NCI-H1417 (cell line): ENCODE measurements at places on chromosomes 2 and 18.

- DNase-seq: no peak
Measured at GRCh38 chr2:119490653-119491195, 33.6 kb downstream of the SCTR start.

GRCh38 chr2:238203973-238204683, 633 bp upstream of the ILKAP start:
- DNase-seq: no peak

- DNase-seq: no peak
Measured at GRCh38 chr2:85309699-85310321, 18.0 kb downstream of the TGOLN2 start.

- no peak for DNase-seq
Measured at GRCh38 chr18:2723207-2723606, 67.7 kb downstream of the SMCHD1 start.

GRCh38 chr2:187567126-187567525, 12.9 kb upstream of the TFPI start:
- no peak for DNase-seq

- DNase-seq: no peak
Measured at GRCh38 chr2:48982887-48983435, 171.4 kb downstream of the FSHR start.

DNA sequence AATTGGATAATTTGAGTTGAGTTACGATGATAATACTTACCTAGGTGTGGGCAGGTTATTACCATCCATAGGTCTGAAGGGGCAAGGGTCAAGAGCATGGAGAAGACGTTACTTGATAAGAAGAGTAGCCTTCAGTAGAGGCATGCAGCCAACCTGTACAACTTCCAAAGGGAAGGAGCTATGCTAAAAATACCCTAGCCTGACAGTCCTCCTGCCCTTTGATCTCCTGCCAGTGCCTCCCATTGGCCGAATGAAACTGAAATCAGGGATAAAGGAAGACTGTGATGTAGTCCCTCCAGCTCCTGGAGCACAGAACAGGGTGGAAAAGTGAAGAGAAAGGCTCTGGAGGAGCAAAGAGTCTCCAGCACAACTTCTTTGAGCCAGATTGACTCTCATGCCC, 487.4 kb downstream of the ADCYAP1 start:
- DNase-seq: peak; percentile 13

DNA sequence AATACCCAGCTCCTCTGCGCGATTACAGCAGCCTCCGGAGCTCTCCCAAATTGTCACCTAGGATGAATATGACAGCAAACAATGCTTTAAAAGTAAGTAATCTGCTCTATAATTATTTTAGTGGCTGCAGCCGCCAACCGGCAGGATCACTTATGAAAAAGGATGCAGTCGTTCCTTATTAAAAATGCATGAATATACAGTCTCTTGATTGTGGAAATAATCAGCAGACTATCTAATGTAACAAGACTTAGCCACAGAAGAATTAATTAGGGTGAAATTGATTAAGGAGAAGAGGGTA, 71.8 kb upstream of the STPG4 start:
- no peak for DNase-seq

DNA sequence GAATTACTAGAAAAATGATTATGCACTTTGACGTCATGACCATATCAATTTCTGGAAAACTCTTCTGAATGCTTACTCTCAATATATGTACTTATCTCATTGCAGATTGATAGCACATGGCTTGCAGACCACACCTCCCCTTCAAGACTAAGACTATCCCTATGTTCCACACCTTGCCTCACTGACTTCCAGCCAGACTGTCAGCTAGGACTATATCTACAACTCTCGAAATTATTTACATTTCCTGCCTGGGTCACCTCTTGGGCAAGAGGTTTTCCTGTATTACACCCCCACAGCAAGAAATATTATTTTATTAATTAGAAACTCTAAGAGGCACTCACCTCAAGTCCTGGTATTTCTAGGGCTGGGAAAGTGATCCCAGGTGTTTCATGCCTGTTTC, 236.6 kb downstream of the CYRIA start:
- DNase-seq: no peak

- DNase-seq: no peak
Measured at GRCh38 chr18:75221897-75222296, 11.3 kb downstream of the TSHZ1 start.

DNA sequence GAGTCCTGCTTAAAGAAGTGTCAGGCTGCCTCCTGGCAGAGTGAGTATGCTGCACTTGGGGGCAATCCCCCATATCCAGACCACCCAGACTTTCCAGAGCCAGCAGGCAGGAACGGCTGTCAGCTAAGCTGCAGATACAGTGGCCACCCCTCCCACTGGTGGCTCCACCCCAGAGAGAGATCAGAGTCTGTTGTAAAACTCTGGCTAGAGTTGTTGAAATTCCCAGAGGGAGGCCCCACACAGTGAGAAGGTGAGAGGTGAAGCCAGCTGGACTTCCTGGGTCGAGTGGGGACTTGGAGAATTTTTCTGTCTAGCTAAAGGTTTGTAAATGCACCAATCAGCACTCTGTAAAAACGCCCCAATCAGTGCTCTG, 533.8 kb upstream of the ACVR2A start:
- no peak for DNase-seq

GRCh38 chr18:2978661-2979106, 34.3 kb downstream of the LPIN2 start:
- DNase-seq: no peak

GRCh38 chr2:134640494-134640893, 78.3 kb downstream of the TMEM163 start:
- DNase-seq: no peak

DNA sequence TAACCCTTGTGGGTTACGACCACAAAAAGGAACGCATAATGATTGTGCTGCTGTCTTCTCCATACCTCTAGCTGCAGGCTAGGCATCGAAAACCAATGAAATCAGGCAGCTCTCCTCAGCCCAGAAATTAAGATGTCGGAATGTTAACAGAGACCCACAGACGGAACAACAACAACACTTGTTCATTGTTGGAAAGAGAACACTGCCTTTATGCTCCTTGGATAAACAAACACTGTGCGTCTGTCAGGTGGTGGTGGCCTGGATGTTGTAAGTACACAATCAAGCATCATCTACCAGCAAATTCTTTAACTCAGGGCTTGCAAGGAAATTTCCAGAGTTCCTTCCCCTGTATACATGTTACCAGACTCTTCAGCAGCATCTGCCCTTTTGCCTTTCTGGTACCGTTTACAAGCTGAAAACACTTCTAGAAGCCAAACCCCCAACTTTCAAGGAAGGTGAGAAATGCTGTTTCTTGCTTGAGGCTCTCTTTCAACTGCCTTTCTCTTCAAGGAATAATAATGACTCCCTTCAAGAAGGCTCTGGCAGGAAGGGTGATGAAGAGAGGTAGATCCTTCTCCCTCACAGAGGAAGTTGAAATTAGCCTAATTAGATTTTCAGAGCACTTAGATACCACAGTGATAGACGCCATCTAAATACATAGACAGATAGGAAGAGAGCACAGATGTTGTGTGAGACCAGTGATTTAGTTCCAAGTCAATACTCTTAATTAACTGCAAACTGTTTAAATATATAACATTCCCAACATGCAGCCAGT, 332.7 kb downstream of the ZNF521 start:
- DNase-seq: no peak

DNA sequence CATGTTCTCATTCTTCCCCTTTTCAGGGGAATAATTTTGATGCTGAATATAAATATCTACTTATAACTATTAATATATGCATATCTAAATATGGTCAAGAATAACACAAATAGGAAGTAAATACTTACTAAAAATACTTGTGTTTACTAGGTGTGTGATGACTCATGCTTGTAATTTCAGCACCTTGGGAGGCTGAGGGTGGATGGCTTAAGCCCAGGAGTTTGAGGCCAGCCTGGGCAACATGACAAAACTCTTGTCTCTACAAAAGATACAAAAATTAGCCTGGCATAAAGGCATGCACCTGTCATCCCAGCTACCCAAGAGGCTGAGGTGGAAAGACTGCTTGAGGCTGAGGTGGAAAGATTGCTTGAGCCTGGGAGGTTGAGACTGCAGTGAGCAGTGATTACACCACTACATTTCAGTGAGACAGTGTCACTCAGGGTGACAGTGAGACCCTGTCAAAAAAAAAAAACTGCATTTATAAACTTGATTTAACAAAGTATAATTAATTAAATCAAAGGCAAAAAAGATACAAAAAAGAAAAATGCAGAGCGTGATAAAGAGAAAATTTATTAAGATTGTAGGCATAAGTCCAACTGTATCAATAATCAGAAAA, 703.1 kb upstream of the VRK2 start:
- no peak for DNase-seq

DNA sequence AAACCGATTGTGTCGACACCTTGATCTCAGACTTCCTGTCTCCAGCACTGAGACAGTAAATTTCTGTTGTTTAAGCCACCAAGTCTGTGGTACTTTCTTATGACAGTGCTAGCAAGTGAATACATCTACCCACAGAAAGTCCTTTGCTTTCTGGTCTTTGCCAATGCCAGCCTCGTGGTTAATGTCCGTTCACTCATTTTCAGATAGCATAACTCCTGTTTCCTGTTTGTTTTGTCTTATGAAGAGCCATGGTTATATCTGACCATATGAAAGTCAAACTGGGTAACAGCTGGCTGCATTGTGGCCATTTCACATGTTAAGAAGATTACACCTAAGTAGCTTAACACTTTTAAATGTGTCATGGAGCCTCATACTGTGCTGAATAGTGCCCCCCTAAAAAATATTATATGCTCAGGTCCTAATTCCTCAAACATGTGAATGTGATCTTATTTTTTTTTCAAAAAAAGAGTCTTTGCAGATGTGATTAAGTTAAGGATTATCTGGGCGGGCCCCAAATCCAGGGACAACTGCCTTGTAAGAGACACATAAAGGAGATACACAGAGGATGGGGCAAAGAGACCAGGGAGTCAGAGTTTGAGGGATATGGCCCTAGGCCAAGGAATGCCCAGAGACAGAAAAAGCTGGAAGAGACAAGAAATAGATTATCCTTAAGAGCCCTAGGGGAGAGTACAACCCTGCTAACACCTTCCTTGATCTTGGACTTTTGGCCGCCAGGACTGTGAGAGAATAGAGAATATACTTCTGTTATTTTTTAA, 118.0 kb downstream of the KCNE4 start:
- no peak for DNase-seq

DNA sequence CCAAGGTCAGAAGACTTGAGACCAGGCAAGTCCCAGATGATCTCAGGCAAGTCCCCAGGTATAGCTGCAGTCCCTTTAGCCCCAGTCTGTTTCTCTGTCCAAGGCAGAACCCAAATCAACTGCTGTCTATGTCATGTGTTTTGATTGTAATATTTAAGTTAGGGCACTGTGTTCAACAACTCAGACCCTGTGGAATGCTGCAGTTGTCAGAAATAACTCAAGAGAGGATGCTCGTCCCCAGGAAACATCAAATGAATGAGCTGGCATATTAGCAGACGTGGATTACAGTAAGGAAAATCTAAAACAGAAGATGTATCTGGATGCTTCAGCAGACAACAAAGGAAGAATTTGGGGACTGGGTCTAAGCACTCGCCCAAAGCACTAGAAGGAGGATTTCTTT, 70.1 kb downstream of the BCL11A start:
- DNase-seq: no peak

DNA sequence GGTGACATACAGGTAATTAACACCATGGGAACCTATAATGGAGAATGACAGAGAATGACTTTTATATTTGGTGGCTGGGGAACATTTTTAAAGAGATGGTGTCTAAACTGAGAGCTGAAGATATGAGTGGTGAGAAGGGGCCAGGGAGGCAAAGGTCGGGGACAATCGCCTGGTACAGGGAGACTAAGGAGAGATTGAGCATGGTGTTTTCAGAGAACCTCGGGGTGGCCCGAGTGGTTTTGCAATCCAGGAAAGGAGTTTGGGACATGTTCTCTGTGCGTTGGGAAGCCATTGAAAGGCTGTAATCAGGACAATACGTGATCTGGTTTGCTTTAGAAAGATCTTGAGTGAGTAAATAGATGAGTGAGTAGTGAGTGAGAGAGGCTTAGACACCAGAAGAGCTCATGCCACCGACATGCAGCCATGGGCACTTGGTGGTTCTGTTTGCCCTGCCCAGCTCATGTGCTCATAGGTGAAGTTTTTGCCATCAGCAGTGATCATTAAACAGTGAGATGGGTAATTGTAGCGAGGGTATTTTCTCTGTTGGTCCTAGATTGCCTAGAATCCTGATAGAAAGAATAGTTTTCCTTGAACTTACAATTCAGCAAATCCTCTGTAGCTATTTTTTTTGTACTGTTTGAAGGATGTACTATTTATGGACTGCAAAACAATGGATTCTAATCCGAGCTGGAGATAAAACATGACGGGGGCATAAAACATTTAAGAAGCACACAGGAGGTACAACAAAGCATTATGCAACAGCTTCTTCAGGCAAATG, 114.7 kb downstream of the SH3RF3 start:
- DNase-seq: peak; percentile 30

DNA sequence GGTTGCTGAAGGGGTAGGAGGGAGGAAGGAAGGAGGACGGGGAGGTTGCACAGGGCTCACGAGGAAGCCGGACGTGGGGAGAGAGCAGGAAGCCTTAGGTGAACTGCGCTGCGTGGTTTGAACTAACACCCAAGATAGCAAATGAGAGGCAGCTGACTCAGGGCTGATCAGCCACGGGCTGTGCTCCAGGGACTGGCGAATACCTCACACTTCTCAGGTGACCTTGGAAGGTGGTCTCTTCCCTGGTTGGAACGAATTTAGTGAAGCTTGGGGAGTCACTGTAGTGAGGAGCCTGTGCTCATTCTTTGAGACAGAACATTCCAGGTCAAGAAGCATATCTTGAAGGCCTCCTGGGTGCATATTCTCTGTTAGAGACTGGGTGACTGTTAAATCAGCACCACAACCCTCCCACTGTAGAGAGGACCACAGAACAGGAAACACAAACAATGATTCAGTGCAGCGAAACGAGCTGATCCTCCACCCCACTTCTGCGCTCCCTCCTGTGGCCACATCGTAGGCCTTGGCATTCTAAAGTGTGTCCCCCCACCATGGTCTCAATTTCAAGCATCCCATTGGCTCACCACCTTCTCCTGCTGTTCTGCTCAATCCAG, 33.8 kb downstream of the TOGARAM2 start:
- no peak for DNase-seq

DNA sequence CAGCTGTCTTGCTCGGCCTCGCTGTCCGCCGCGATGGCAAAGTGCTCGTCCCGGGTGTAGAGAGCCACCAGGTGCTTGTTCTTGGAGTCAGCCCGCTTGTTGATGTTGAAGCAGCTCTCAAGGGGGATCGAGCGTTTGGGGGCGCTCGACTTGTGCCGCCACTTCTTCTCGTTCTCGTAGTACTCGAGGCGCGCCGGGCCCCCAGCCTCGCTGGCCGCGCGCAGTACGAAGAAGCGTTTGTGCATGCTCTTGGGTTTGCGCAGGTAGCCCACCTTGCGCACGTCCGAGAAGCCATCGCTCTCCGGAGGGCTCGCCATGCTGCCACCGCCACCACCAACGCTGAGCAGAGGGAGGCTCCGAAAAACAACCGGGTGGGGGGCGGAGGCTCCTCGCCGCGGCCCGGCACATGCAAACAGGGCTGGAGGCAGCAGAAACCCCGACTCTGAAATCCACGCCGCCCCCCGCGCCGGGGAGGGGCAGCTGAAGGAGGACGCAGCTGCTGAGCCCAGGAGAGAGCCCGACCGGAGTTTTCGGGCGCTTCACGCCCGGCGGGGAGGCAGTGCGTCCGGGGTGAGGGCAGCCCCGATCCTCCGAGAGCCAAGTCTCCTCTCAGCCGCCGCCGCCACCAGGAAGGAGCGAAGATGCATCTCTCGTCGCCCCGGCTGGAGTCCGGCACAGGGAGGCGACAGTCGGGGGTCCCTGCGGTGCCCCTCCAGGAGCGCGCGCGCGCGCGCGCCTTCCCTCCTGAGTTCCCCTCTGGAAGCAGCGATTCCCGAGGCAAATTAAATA, 1.0 kb downstream of the IRS1 start:
- no peak for DNase-seq

GRCh38 chr2:16171425-16171920, 231.1 kb downstream of the MYCN start:
- no peak for DNase-seq
